Activated B cell treated with CpG ODN at 0.5 μM for 24 hours (primary cell): ENCODE measurements at places on chromosomes 3 and 15.
A peak's percentile ranks its signal among the peaks of the same experiment; 100 is the strongest.

DNA sequence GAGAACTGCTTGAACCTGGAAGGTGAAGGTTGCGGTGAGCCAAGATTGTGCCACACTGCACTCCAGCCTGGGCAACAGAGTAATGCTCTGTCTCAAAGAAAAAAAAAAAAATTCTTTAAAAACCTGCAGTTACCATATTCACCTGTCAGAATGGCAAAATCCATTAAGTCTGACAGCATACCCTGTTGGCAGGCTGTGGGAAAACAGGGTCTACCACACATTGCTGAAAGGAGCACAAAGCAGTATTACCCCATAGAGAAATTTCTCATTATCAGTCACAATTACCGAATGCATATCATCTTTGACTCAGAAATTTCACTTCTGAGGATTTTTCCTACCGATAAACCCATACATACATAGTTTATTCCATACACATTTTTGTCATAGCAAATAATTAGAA, 264.1 kb upstream of the SLCO3A1 start:
- no peak overlapping the region for H3K27ac ChIP-seq
- no peaks in the 10 kb centered on the region for H3K4me1 ChIP-seq
- no peak for DNase-seq
- no peak overlapping the region for H3K4me3 ChIP-seq

DNA sequence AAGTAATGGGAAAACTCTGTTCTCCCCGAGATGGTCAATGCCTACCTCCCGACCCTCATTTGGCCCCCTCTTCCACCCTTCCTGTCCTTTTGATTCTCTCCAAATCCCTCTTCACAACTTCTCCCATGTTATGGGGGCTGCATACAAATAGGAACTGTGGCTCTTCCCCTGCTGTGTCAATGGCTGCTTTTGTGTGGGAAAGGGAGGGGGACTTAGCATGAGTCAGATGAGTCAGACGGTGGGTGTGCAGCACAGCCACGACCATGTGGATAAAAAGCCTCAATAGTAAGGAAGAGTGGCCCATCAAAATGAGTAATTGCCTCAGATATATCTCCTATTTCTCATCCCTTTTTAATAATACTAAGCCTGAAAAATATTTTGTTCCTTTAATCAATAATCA, 31.9 kb downstream of the SPATA16 start:
- no peaks in the 10 kb centered on the region for H3K27me3 ChIP-seq
- H3K4me1 ChIP-seq: no peaks in the 10 kb centered on the region
- H3K27ac ChIP-seq: no peak overlapping the region
- no peak overlapping the region for H3K4me3 ChIP-seq

DNA sequence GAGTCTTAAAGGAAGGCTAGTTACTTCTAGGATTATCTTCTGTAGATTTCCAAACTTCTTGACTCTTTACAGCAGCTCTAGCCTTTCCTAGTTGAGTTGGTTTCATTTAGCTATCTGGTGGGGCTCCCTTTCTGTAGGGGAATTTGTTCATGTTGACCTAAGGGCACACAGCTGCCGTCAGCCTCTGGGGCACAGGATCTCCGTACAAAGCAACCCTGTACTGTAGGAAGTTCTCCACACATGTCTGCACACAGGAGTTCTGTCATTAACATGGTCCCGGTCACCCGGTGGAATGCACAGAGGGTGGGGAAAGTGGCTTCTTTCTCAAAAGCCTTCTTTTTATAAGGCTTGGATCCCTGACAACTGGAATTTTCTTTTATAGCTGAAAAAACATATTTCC, 88.7 kb upstream of the TNIK start:
- H3K27me3 ChIP-seq: no peaks in the 10 kb centered on the region
- no peak overlapping the region for H3K4me3 ChIP-seq
- H3K27ac ChIP-seq: no peak overlapping the region
- H3K4me1 ChIP-seq: no peaks in the 10 kb centered on the region
- H3K36me3 ChIP-seq: no peaks in the 10 kb centered on the region

GRCh38 chr3:33993631-33994030, 195.2 kb downstream of the PDCD6IP start:
- H3K27me3 ChIP-seq: peaks cover 12% of the 10 kb centered on the region
- H3K36me3 ChIP-seq: no peaks in the 10 kb centered on the region
- no peak for DNase-seq
- H3K4me3 ChIP-seq: no peak overlapping the region

DNA sequence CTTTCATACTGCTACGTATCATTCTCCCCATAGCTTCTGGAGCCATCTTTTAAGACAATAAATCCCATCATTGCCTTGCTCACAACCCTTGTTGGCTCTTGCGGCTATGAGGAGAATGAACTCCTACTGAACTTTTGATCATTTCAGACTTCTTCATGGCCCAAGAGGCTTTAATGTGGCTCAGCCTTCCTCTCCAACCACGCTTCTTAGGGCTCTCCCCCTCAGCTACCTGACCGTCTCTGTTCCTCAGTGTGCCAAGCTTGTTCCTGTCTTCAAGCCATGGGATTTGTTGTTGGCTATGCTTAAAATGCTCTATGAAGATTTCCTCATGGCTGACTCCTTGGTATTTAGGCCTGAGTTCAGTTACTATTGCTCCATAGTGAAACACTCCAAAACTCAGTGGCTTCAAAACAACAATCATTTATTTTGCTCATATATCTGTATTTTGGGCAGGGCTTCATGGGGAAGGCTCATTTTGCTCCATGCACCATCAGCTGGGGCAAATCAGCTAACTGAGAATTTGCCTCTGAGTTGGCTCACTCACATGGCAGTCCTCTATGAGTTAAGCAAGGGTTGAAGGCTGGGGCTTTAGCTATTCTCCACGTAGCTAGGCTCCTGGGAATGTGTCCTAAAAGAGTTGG, 47.5 kb downstream of the FOXL2 start:
- H3K27me3 ChIP-seq: no peaks in the 10 kb centered on the region
- no peak for DNase-seq
- H3K4me3 ChIP-seq: no peak overlapping the region

- no peak for DNase-seq
- no peak overlapping the region for H3K4me3 ChIP-seq
- H3K27me3 ChIP-seq: no peaks in the 10 kb centered on the region
- H3K36me3 ChIP-seq: no peaks in the 10 kb centered on the region
Observed at GRCh38 chr3:76869726-76870384, 170.0 kb upstream of the ROBO2 start.

DNA sequence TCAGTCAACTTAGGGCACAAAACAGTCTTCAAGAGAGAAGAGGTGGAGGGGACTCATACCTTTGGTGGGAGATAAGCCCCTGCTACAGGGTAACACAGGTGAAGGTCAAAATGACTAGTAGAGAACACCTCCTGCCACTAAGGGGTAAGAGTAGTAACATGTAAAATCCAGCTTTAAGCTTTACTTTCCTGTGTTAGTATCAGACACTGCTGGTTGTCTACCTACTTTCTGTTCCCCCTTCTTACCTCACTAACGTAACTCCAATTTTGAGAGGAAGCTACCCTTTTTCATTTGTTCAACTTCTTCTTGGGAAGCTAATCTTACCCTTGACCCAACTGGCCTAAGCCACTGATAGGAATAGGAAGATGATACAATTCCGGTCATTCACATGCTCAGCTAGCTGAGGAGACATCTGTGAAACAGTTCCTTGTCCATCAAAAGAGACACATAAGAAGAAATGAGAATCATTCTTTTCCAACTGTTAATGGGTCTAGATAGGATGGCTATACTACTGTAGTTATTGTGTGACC, 826.8 kb upstream of the CFAP20DC start:
- H3K36me3 ChIP-seq: no peaks in the 10 kb centered on the region
- DNase-seq: no peak
- H3K27ac ChIP-seq: no peak overlapping the region
- no peak overlapping the region for H3K4me3 ChIP-seq

DNA sequence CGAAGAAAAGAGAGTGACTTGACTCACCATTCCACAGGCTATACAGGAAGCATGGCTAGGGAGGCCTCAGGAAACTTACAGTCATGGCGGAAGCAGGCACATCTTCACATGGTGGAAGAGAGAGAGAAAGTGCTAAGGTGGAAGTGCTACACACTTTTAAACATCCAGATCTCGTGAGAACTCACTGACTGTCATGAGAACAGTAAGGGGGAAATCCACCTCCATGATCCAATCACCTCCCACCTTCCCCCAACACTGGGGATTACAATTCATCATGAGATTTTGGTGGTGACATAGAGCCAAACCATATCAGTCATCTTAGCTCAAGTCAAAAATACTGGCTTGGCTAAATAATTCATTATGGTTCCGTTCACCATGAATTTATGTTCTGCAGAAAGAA, 45.3 kb upstream of the NEDD4 start:
- no peak for DNase-seq
- no peaks in the 10 kb centered on the region for H3K36me3 ChIP-seq
- peaks cover 12% of the 10 kb centered on the region for H3K4me1 ChIP-seq
- peaks cover 10% of the 10 kb centered on the region for H3K27me3 ChIP-seq
- H3K27ac ChIP-seq: no peak overlapping the region

DNA sequence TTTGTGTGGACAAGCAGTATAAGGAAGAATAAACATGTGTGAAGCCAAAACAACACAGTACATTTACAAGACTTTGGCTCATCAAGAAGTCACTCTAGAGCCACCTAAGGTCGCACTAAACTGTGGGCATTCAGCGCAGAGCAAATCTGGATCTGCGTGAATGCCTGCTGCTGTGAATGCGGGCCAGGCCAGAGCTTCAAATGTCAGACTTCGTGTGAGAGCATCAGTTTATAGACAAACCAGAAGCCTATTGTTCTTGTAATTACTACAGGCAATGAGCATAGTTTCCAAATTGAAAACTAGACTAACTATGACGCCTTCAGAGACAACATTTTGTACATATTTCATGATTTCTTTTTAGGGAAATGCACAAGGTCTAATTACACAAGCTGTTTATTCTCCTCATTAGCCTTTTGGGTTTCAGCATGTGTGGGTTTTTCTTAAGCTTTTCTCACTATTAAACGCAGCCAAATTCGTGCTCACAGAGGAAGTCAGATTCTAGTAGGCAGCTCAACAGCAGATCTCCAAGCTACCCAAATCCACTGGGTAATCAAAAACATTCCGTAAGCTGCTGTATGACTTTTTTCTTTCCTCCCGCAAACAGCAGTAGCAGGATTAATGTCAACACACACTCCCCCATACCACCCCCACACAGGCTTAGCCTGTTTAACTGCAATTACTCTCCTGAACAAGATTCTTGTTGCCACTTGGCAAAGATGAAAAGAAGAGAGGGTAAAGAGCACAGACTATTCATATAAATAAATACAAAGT, 84.5 kb upstream of the SETMAR start:
- DNase-seq: no peak
- no peaks in the 10 kb centered on the region for H3K27me3 ChIP-seq
- peaks cover 23% of the 10 kb centered on the region for H3K4me1 ChIP-seq
- no peaks in the 10 kb centered on the region for H3K36me3 ChIP-seq
- no peak overlapping the region for H3K4me3 ChIP-seq

DNA sequence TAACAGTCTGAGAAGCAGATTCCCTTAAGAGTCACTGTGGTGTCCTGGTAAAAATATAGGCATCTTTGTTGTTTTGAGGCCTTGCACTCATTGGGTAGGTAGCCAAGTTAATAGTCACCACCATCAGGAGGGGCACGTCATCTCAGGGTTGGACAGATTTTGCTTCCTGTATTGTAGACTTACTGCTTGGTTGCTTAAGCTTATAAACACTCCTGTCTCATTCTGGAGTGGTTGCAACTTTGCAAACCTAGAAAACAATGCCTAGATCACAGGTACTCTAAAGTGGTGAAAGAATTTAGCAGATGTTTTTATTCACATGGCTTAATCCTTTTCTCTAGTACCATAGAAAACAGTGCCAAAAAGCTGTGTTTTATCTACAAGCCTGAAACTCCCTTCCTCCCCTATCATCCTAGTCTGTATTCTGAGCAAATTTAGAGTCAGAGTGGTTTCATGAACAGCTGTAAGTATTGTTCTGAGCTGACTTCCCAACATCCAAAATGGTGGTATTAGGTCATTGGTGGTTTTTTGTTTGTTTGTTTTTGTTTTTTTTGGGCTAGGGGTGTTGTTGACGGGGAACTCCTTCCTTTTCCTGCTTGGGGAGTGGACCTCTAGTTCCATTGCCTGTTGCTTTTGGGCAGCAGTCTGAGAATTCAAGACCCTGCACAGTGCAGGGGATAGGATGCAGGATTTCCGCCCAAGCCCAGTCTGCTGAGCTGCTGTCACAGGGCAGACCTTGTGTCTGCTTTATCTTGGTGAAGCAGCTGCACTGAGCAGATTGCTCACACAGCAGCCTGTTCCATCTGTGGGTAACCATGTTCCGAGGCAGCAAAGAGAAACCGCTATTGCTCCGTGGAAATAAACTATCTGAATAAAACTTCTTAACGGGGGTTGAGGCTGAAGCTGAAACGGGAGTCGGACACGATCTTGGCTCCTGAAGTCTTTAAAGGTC, 202.0 kb downstream of the AKAP13 start:
- H3K36me3 ChIP-seq: peaks cover 68% of the 10 kb centered on the region
- H3K27ac ChIP-seq: peak overlapping the region; percentile 90
- H3K4me1 ChIP-seq: peaks cover 76% of the 10 kb centered on the region
- no peak for DNase-seq

GRCh38 chr3:188008582-188009213, 145.3 kb upstream of the LPP start:
- no peak overlapping the region for H3K4me3 ChIP-seq
- no peak for DNase-seq
- no peaks in the 10 kb centered on the region for H3K36me3 ChIP-seq

DNA sequence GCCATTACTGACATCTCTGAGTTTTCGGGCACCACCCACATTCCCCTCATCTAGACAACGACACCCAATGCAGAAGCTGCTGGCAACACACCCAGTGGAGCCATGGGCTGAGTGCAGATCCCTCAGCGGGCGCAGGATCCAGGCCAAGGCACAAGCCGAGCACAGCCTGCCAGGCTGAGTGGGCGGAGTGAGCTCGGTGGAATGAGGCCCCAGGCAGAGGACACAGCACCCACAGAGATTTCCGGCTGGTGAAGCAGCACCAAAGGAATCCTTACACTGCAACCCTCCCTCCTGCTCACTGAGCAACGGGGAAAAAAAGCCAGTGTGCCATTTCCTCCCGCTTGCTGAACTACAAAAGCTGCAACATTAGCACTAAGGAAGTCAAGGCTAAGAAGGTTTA, 34.3 kb downstream of the ZMAT3 start:
- no peak overlapping the region for H3K4me3 ChIP-seq
- DNase-seq: no peak
- H3K36me3 ChIP-seq: peaks cover 15% of the 10 kb centered on the region
- H3K27me3 ChIP-seq: no peaks in the 10 kb centered on the region

DNA sequence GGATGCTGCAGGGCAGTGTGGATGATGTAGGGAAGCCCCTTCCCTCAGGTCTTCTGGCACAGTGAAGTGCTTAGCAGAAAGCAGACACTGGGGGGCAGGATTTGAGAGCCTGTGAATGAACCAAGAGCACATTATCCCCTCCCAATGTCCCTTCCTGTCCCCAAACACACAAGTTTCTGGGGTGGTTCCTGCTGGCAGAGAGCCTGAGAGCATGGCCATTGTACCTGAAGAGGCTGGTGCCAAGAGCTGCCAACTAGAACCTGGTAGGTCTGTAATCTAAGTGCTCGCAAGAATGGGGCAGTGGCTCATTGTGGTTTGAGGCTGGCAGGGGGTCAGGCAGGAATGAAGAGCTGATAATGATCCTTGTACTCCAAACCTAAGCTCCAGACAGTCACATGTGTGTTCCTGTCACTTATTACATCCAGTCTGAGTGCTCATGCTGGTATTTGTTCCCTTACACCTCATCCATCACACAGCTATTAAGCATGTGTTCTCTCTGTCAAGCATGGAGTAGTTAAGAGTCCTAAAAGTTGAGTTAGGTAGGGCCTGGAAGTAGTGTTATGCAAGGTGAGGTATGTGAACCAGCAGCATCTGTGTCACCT, 6.7 kb upstream of the CCR1 start:
- DNase-seq: no peak
- H3K36me3 ChIP-seq: no peaks in the 10 kb centered on the region
- no peak overlapping the region for H3K27ac ChIP-seq
- peaks cover under 1% of the 10 kb centered on the region for H3K4me1 ChIP-seq
- no peak overlapping the region for H3K4me3 ChIP-seq
- no peaks in the 10 kb centered on the region for H3K27me3 ChIP-seq
